ENCODE measurements at places on chromosomes 7 and 10.

GRCh38 chr7:100803398-100804161 is 23.7 kb downstream of the EPHB4 start:
- H3K36me3 ChIP-seq: no peaks in the 10 kb centered on the region
- peaks cover 83% of the 10 kb centered on the region for H3K27me3 ChIP-seq
- peak overlapping the region; percentile 45 for H3K4me3 ChIP-seq

- no peak for DNase-seq
- H3K27me3 ChIP-seq: no peaks in the 10 kb centered on the region
- H3K36me3 ChIP-seq: no peaks in the 10 kb centered on the region
- H3K4me3 ChIP-seq: no peak overlapping the region
- no peaks in the 10 kb centered on the region for H3K4me1 ChIP-seq
Measured at GRCh38 chr7:91630581-91631380, 249.7 kb downstream of the MTERF1 start.

- DNase-seq: no peak
- H3K27me3 ChIP-seq: no peaks in the 10 kb centered on the region
- no peak overlapping the region for H3K27ac ChIP-seq
- H3K4me3 ChIP-seq: no peak overlapping the region
- H3K4me1 ChIP-seq: no peaks in the 10 kb centered on the region
Measured at GRCh38 chr10:19488592-19489280, 327.5 kb upstream of the PLXDC2 start.

DNA sequence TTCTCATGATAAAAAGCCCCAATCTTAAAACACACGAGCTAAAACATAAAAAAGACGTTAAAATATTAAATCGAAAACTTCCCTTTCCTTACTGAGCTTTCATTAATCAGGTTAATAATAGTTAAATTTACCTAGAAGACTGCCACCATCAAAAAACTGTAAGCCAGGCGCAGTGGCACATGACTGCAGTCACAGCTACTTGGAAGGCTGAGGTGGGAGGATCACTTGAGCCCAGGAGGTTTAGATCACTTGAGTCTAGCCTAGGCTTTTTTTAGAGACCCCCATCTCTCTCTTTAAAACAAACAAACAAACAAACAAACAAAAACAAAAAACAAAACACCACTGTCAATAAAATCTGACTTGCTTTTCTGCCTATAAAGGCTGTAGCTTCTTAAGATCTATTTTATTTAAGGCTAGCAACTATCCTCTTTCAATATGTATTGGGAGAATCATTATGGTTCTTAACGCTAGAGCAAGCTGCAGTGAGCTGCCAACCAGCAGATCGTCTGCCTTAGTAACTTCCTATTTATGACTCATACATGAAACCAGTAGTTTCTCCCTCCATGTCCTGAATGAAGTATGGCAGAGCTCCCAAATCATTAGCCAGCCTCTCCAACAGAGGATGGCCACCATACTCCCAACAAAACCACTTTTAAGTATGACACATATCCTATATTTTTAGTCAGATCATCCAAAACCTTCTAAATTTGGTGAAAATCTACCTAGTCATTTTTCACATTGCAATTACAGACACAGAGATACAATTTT is 163.7 kb downstream of the SRPK2 start:
- H3K27me3 ChIP-seq: no peaks in the 10 kb centered on the region
- peak overlapping the region; percentile 35 for H3K27ac ChIP-seq
- H3K4me3 ChIP-seq: 0 out of 2 replicates have a peak overlapping the region, but pooled peaks have one; percentile 1
- 0 out of 2 replicates have a peak, but pooled peaks cover 4% of the 10 kb centered on the region for H3K36me3 ChIP-seq
- peaks cover 13% of the 10 kb centered on the region for H3K4me1 ChIP-seq

DNA sequence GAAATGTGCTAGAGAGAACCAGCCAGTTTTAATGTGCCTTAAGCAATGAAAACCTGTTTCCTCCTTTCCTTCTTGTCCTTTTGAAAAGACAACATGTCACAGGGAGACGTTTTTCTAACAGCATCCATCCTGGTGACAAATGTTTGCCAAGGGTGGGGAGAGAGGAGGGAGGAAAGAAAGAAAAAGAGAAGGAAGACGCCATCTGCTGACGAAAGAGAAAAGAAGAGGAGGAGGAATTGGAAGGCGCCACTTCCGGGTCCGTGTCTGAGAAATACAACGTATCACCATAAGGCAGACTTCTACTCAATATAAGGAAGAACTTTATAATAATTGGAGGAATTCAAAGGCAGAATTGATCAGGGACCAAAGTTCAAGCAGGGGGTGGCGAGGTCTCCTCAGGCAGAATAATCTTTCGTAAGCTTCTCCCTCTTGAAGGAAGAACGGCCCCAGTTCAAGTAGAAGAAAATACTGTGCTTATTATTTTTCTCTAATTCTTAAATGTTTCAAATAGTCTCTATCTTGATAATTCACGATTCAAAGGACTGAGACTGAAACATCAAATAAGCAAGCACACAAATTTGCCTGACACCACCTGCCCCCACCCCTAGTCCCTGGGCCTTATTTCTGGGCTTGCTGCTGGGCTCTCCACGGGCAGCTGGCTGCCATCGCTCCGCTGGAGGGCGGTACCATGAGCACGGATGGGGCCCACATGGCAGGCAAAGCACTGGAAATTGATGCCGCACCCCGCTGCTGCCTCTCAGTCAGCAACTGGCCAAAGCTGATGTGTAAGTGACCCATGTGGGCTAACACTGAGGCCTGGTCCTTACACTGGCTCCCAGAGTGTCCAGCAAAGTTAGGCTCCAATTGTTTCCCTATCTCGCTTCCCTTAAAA is 273.7 kb upstream of the KLF14 start:
- H3K4me1 ChIP-seq: no peaks in the 10 kb centered on the region
- DNase-seq: no peak
- H3K4me3 ChIP-seq: no peak overlapping the region
- H3K27ac ChIP-seq: no peak overlapping the region
- no peaks in the 10 kb centered on the region for H3K27me3 ChIP-seq

DNA sequence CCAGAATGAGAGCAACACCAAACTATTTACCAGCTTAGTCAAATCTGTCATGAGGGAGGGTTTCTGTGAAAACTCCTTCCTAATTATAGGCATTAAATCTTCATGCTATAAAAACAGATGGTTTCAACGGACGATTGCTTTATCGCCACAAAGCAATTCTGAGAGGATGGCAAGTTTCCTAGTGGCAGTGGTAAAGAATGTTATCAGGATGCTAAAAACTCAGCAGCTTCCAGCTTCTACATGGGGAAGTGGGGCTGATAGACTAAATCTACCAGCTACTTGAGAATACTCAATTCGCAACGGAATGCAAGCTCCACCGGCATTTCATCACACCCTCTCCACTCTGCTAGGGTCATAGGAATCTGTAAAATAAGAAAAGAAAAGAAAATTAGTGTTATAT is 41.8 kb downstream of the JCAD start:
- no peaks in the 10 kb centered on the region for H3K36me3 ChIP-seq
- H3K27me3 ChIP-seq: no peaks in the 10 kb centered on the region
- H3K4me3 ChIP-seq: no peak overlapping the region

DNA sequence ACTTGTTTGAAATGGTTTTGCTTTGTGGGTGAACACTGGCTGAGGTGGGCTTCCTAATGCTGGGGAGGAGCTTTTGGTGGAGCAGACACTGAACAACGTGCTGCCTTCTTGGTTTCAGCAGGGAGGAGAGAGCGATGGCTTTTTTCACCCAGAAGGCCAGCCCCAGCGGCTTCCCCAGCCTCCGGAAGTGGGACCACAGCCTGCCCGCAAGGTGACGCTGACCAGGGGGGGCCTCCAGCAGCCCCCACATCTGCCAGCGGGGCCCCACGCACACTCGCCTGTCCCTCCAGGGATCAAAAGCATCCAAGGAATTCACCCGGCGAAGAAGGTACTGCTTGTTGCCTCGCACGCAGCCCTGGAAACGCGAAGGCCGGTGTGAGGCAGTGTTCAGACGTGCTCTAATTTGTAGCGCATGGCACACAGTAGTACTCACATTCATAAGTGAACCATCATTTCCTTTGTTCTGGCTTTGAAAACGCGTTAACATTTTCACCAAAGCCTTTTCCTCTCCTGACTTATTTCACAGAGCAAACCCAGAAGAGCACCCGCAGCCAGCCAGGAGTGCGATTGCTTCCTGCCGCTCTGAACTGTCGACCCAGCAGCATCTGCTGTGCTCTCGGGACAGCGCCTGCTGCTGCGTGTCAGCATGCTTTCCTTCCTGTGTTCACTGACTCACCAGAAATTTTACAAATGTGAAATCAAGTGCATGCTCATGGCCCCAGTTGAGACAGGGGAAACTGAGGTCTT is 48.4 kb downstream of the SHH start:
- H3K4me3 ChIP-seq: no peak overlapping the region
- peaks cover 9% of the 10 kb centered on the region for H3K36me3 ChIP-seq
- no peak for DNase-seq
- no peaks in the 10 kb centered on the region for H3K4me1 ChIP-seq

DNA sequence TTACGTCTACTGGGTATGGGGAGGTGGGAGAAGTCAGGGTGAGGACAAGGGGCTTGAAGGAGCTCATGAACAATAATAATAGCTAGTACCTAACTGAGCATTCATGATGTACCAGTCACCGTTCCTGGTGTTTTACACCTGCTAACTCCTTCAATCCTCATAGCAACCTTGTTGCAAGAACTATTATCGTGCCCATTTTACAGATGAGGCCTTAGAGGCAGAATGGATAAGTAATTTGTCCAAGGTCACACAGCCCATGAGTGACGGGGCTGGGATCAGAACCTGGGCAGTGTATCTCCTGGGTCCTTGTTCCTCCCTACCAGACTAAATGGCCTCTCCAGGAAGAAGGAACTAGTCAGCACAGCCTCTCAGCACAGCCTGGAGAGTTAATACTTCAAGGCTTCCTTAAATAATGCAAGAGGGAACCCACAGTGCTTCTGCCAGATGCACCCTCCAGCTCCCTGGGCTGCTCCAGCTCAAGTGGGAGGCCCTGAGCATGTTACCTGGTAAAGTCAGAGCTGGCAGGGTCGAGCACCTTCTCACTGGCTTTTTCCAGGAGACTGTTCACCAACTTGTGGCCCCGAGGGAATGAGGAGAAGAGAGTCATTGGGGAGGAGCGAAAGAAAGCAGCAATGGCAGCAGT is 28.8 kb downstream of the RRP12 start:
- H3K27ac ChIP-seq: no peak overlapping the region
- H3K4me1 ChIP-seq: no peaks in the 10 kb centered on the region
- no peaks in the 10 kb centered on the region for H3K27me3 ChIP-seq
- no peaks in the 10 kb centered on the region for H3K36me3 ChIP-seq
- no peak for DNase-seq
- H3K4me3 ChIP-seq: no peak overlapping the region

Measured in MM.1S (cell line).